ENCODE measurements at places on chromosomes 3 and 15. TPM values are rescaled to one million over a fixed set of nuclear protein-coding genes. Genes with fewer than 3 reads are reported as not detected.
A peak's percentile ranks its signal among the peaks of the same experiment; 100 is the strongest.

- no peak for DNase-seq
These were observed 96.0 kb upstream of the PPP2R3A start for GRCh38 chr3:135869439-135870105.

Gene DAPK2
- total RNA-seq = 5.2 TPM

DNA sequence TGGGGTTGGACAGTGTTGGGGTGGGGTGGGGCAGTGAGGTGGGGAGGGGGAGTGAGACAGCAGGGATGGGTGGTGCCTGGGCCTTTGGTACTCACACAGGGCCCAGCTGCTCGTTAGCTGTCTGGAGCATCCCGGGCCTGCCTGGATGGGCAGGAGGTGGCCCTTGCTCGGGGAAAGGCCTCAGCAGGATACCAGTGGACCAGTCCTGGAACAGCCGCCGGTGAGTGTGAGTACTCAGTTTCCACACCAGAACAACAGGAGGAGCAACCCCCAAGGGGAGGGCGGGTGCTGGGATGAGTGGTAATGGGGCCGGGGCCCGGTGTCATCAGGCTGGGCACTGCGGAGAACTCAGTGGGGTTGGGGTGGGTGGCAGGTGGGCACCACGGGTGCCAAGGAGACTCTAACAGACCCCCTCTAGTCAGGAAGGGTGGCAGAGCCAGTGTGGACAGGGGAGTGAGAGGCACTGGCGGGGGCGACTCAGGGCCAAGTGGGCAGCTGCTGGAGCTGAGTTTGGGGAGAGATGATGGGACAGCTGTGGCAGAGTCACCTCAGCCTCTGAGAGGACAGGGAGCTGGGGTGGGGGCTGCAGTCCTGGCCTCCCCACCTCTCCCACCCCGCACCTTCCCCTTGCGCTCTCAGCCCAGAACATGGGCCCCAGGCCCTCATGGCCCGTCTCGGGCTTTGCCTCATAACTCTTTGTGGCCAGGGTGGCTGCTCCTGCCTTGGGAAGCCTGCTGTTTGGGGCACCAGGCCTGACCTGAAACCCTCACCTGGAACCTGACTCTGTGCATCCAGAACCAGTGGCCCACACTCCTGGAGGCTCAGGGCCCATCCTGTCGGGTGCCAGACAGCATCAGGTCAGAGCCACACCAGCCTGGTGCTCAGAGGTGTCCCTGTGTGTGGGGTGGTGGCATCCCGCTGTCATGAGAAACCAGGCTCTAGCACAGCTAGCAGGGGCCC, 52.1 kb upstream of the PRR23E start:
- DNase-seq = no peak

Gene C15orf62
- 1.5 TPM for total RNA-seq

GRCh38 chr15:68352401-68353062, 75.0 kb downstream of the FEM1B start:
- DNase-seq = peak; percentile 97

DNA sequence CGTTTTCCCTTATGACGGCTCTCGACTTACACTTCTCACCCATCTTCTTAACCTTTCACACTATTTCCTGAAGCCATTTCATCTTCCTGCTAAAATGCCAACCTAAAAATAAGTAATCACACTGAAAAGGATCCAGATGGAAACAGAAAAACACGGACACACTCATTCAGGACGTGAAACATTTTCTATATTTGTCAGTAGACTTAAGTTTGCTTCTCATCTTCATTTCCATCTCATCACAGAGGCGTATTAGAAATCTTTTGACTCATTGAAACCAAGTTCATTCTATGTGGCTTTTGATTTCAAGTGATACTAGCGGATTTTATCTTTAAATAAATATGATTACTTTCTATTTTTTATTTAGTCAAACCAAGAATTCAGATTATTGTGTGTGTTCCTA, 27.4 kb upstream of the DLG1 start:
- no peak for DNase-seq

Gene UPK1B
- total RNA-seq = not detected

Gene STARD9
- 4.9 TPM for total RNA-seq

GRCh38 chr15:25712192-25712960, 150.8 kb downstream of the ATP10A start:
- DNase-seq = no peak

DNA sequence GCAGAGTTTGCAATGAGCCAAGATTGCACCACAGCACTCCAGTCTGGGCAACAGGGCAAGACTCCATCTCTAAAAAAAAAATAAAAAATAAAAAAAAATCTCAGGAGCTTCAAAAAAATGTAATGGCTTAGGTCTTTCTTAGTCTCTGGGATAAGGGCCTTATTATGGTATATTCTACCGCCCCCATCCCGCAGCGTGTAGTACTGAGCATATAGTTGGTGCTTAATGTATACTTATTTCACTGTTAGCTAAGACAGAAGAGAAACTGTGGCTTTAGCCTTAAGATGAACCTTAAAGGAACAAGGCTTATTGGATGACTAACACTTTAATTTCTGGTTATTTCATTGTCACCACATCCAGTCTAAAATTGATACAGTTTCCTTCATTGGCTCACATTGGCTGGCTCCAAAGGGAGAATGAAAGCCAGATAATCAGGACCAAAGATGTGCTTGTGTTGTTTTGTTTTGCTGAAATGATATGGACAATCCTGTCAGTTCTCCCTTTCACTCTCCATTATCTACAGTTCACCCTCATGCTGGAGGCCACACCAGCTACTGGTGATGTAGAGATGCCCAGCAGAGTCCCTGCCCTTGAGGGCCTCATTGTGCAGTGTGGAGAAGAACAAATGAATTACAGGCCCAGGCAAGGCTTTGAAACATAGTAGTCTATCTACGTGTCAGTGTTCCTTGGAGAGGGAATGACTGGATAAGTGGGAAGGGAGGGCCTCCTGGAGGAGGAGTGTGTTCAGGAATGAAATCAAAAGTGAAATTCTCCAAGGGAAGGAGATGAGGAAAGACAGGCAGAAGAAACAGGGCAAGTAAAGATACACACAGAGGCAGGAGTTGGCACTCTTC, 17.4 kb upstream of the RAF1 start:
- no peak for DNase-seq

Gene FOXL2NB
- not detected for total RNA-seq

Gene LTK
- 0.29 TPM for total RNA-seq

Gene HIGD2B
- not detected for total RNA-seq

GRCh38 chr3:169528289-169528688, 135.2 kb downstream of the MECOM start:
- peak; percentile 53 for DNase-seq

Gene PPM1L
- 7.0 TPM for total RNA-seq

DNA sequence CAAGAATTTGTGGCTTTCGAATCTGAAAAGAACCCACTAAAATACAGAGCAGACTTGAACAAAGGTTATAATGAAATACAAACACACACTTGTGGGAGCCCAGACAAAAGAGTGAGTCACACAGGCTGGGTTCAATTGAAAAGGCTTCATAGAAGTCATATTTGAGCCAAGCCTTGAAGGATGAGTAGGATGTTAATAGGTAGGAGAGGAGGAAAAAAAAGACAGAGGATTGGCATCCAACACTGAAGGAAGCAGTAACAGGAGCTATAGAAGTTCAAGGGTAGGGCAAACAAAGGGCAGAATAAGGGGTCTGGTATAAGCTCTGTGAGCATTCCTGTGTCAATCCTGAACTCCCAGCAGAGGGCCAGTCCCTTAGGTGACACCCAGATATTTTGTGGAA, 325.4 kb downstream of the FOXP1 start:
- DNase-seq = peak; percentile 86

- DNase-seq = peak; percentile 22
These were observed 160.5 kb downstream of the THSD4 start for GRCh38 chr15:71275566-71276335.

Data from PC-3 (cell line).